HTR-8/SVneo (cell line): ENCODE measurements at places on chromosomes 5 and 9.

DNA sequence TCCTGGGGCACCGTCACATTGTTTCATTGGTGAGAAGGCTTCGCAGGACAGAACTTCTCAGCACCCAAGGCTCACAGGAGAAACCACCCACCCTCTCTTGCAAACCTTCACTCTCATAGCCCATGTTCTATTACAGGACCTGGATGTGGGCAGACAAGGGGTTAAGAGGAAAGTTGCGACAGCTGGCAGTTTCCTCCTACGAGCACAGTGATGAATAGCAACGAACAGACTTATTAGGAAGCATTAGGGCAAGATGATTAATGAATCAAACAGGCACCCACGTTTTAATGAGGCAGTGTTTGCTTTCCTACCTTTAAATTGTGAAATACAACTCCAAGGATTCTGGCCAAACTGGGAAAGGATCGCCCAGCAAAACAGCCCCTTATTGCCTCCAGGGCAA, 339.3 kb downstream of the DRD1 start:
- DNase-seq: no peak

DNA sequence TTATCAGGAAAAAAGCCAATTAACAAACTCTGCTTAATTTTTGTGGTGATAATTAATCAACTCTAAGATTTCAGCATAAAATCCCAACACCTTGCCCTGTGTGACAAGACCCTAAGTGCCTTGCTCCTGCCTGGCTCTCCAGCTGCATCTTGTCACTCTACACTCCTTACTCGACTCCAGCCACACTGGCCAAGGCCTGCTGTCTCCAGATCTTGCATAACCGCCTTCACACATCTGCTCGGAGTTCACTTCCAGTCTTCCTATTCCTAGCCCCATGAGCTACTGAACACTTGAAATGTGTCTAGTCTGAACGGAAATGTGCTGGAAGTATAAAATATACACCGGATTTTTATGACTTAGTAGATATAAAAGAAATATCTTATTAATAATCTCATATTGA, 259.6 kb downstream of the EPB41L4A start:
- no peak for DNase-seq

DNA sequence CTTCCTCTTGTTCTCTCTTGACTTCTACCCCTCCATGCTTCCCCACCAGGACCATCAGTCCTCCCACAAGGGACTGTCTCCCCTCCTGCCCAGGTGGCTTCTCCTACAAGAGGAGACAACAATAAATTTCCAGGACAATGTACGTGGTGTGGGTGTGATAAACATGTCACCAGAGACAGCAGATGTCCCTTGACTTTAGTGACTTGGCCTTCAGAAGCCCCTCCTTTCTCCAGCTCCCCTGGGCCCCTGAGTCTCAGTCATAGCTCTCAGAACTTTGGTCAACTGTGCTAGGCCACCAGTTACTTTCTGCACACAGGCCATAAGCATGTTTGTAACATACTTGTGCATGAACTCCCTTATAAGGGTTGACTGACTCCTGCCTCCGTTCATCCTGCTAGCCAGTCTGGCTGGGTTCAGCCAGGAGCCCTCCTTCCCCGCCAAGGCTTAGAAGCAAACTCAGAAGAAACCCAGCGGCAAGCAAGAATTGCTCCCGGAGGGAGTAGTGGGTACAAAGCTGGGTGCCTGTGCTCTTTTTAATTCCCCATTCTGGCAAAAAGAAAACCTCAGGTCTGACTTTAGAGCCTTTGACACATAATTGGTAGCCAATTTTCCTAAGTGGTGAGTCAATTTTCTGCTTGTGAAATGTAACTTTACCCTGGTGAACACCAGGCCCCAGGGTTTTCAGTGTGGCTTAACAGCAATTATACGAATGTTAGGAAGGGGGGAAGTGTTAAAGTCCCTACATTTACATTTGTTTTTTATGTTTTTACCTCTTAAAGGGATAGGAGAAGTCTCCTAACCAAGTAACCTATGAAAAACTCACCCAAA, 49.2 kb downstream of the EBF1 start:
- DNase-seq: no peak

DNA sequence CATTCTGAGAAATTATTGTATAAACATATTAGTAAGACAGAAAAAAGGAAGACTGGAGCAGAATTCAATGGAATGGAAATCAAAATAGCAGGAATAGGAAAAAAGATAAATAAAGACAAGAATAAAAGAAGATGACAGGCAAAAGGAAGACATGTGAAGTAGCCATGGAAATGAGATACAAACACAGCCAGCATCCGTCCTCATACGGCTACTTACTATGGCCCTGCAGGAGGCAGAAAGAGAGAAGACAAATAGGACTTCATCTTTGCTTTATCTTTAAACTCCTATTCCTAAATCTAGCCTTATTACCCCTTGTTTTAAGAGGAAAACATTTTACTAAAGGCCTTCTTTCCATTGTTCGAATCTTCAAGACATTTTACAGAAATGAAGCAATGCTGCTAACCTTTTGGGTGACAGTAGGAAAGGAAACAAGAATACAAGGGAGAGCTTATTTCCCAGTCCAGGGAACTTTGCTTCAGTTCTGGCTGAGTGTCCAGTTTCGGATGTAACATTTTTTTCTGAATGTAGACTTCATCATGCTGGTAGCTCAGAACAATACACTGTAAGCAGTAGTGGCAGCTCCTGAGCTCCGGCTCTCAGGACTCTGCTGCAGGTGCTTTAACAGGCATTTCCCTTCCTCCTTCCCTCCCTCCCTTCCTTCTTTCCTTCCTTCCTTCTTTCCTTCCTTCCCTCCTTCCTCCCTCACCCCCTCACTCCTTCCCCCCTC, 106.4 kb upstream of the SLC12A2 start:
- no peak for DNase-seq

DNA sequence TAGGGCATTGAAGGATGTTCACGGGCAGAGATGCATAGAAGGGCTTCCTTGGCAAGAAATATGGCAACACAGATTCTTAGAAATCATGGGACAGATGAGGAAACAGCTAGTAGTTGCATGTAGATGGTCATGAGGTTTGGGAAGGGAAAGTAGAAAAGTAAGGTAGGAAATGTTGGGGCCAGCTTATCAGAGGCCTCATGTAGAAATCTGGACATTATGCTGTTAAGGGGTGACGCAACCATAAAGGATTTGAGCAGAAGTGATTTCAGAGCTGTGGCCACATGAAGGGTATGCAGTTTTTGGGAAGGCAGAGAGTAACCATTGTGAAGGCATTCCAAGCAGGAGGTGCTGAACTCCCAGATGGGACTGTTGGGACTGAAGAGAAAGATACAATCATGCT, 224.0 kb downstream of the ARHGAP26 start:
- no peak for DNase-seq

DNA sequence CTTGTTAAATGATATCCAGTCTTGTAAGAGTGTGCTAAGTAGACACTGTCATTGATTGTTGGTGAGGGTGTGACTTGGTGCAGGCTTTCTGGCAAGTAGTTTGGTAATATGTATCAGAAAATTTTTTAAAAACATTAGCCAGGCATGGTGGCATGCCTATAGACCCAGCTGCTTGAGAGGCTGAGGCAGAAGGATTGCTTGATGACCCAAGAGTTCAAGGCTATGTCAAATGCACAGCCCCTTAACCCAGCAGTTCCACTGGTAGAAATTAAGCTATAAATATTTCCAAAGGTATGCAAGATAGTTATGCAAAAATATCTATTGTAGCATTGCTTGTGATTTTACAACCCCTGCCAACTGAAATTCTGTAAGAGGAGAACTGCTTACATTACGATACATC, 24.2 kb downstream of the ZBTB43 start:
- DNase-seq: no peak

GRCh38 chr9:129879991-129880653, 44.9 kb downstream of the USP20 start:
- no peak for DNase-seq

GRCh38 chr9:138100711-138101350, 223.2 kb downstream of the CACNA1B start:
- DNase-seq: no peak

- DNase-seq: peak; percentile 39
These were observed 128.4 kb upstream of the TRPM3 start for GRCh38 chr9:71249729-71250317.

GRCh38 chr5:64654561-64654938, 35.8 kb upstream of the SHISAL2B start:
- no peak for DNase-seq

GRCh38 chr5:52727020-52727419, 60.7 kb upstream of the ITGA1 start:
- no peak for DNase-seq

DNA sequence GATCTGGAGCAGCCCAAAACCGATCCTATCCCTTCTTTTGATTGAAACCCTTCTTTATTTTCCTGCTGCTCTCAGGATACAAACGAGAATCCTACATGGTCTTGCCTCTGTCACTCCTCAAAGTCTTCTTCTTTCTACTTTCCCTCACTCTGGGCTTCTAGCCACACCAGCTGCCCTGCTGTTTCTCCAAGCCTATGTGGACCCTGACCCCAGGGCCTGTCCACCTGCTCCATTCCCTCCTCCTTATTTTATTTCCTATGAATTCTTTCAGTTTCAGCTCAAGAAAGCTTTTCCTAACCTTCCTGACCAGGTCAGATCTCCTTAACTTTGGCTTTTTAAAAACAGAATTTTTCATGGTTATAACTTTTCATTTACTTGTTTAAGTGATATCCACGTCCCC, 141.0 kb downstream of the ARHGAP26 start:
- DNase-seq: no peak

GRCh38 chr5:181236471-181236870, 7.2 kb downstream of the RACK1 start:
- DNase-seq: no peak

GRCh38 chr9:120878188-120879130, 1.5 kb upstream of the PHF19 start:
- no peak for DNase-seq

GRCh38 chr9:126630458-126631237, 16.9 kb downstream of the LMX1B start:
- DNase-seq: no peak

- no peak for DNase-seq
These were observed 157.1 kb downstream of the ARRDC3 start for GRCh38 chr5:91225848-91226686.

GRCh38 chr5:44774279-44774880, 34.4 kb upstream of the MRPS30 start:
- peak; percentile 48 for DNase-seq

- no peak for DNase-seq
These were observed 389.9 kb upstream of the CTNND2 start for GRCh38 chr5:12294151-12294550.

DNA sequence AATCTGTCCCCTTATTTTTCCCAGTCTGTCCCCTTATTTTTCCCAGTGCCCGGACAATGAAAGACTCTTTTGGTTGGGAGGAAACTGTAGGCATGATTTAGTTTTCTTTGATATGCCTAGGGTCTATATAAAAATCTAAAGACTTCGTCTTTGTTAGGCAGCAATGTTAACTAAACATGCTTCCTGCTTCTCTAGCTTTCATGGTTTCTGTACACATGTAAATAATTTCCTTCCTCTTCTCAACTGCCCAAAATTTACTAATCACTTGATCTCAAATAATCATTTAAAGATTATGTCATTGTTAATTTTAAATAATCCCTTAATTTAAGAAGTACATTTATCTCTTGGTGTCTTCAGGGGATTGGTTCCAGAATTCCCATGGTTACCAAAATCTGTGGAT, 47.8 kb upstream of the RAPGEF6 start:
- DNase-seq: no peak

DNA sequence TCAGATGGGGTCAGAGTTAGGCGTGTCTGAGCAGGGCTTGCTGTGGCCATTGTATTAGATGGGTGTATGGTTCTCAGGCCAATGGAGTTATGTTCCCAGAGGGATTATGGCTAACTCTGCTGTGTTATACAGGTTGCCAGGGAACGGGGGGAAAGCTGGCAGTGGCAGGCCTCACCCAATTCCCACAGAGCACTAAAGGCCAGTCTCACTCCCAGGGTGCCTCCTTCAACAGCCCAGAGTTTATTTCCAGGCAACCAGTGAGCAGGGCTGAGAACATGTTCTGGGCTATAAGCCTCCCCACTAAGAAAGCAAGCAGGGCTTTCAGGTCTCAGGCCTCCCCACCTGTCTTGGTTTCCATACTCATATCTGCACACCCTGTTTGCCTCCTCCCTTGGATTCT, 597.9 kb downstream of the ZNF608 start:
- DNase-seq: no peak

DNA sequence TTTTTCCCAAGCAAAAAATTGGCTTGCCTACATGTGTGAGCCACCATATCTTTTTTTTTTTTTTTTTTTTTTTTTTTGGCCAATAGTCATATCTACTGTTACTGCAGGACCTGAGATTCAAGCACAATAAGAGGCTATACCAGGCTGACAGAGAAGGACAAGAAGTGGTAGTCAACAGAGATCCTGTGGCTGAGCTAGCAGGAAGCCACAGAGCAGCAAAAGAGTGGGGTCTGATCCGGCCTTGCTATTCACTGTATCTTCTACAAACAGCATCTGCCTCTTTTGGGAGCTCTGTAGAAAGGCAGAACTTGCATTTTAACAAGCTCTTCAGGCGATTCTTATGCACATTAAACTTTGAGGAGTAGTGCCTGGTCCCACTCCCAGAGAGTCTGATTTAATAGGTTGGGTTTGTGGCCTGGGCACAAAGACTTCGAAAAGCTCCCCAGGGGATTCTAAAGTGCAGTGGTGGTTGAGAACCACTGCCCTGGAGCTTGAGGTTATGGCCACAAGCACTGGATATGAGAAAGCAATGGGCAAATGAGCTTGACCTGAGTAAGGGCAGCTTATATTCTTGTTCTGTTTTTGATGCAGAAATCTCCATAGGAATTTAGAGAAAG, 162.8 kb downstream of the PIK3R1 start:
- DNase-seq: no peak

- DNase-seq: no peak
These were observed 103.9 kb upstream of the ICE1 start for GRCh38 chr5:5318426-5319190.

- DNase-seq: no peak
These were observed 81.1 kb downstream of the MAT2B start for GRCh38 chr5:163586531-163586956.

GRCh38 chr5:56812110-56812509, 3.2 kb upstream of the MAP3K1 start:
- no peak for DNase-seq

DNA sequence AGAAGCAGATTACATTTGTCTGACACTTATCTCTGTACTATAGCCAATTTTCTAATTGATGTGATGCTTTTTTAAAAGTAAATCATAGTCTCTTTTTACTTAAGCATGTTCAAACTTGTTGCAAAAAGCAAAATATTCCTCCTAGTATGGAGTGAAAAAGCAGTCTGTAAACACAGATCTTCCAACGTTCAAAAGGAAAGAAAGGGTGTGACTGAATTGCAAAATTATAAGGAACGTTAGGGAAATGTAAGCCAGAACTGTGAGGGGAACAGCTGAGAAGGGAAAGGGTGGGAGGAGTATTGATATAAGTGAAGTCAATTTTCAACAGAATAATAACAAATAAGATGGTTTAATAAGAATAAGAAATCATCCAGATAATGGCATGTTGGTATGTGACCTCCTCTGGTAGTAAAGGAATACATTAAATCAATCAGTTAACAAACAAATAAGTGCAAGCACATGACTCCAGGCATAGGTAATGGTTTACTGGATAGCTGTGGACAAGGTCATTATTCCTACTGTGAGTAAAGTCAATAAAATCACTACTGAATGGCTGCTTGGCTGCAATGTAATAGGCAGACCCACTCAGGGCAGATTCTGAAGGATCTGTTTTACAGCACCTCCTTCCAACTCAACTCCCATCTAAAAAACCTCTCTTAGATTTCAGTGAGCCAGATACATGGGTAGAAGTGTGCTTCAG, 239.1 kb upstream of the NMUR2 start:
- DNase-seq: no peak
